Neural crest cell (in vitro differentiated cells): ENCODE measurements at places on chromosomes 2 and 18. TPM values are rescaled to one million over a fixed set of nuclear protein-coding genes. Genes with fewer than 3 reads are reported as not detected.

DNA sequence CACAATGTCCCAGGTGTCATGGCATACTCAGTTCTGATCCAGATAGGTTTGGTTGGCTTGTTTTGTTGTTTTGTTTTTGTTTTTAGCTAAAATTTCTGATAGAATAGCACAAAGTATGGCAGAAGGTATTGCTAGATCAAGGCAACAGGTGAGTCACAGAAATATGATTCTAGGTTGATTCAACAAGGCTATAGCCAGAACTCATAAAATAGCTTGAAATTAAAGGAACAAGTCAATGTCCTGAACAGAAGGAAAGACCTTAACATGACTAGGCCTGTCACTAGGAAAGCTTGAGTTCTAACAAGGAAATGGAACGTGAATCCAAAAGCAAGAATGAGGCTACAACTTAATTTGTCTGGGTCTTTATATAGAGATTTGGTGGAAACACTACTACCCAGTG, 157.1 kb downstream of the GALNT3 start:
- DNase-seq = no peak

DNA sequence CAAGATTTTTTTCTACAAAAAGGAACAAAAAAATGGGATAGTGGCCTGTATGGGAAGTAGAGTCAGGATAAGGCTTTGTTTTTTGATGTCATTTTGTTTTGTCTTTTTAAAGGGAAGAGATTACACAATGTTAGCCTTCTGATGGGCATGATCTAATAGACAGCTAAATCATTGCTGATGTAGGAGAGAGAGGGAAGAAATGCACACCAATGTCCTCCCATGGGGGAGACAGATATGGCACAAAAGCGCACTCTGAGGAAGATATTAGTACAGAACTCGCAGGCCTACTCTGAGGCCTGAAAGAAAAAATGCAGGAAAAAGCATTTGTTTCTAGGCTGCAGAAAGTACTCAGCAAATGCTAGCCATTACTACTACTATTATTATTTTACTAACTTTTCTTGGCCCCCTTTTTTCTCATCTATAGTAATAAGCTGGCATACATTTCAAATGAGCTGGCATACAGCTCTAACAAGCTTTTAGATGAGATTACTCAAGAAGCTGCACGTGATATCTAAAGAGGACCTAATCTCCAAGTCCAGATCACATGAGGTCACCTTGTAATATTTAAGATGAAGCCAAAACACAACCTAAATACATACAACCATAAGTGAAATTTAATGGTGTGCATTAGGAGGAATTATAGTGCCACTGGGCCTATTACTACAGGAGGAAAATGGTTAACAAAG, 269.4 kb upstream of the TANK start:
- DNase-seq = no peak

- DNase-seq = no peak
Measured at GRCh38 chr18:77077941-77078689, 54.5 kb downstream of the MBP start.

DNA sequence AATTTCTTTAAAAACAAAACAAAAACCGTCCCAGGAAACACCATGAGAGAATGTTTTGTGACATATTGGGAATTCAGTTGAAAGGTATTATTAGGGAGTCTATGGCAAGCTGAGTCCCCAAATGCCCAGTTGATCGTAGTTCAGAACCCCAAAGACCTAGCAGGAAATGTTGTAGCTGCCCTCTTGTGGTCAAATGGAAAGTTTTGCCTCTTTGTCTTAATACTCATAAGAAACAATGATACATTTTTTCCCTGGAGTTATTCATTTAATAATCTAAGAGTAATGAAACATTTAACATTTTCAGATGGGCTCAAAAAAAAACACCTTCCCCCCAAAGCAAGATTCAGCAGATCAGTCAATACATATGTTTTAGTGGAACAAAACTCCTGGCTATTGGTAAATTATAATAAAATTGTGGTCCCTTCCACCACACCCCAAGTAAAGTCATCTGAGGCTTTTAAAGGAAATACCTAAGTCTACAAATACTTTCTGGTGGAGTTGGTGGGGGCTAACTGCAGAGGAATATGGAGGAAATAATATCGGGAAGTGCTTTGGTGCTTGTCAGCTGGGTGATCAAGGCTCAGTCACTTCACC, 37.8 kb upstream of the EFEMP1 start:
- DNase-seq = no peak

STK11IP gene
- 31.4 and 32.9 TPM in 2 replicates for total RNA-seq

DOK1 gene
- total RNA-seq = 22.4 TPM in 2 replicates

ALPP gene
- total RNA-seq = not detected in 2 replicates

POTEJ gene
- not detected in 2 replicates for total RNA-seq
